Ammon's horn (tissue), 1 donor: ENCODE measurements at places on chromosomes 11 and 22.

- no peak for DNase-seq
Measured at GRCh38 chr11:100683126-100683525, 4.0 kb upstream of the ARHGAP42 start.

- DNase-seq, result no peak
Measured at GRCh38 chr22:40415531-40416266, 45.3 kb downstream of the SGSM3 start.

- no peak for DNase-seq
Measured at GRCh38 chr22:48666620-48667019, 1161.1 kb downstream of the BRD1 start.

- no peak for DNase-seq
Measured at GRCh38 chr11:32840587-32840986, 10.9 kb downstream of the PRRG4 start.

- peak; percentile 48 for DNase-seq
Measured at GRCh38 chr11:2825889-2826678, 59.5 kb downstream of the CDKN1C start.

GRCh38 chr11:22730319-22730718, 63.9 kb downstream of the GAS2 start:
- DNase-seq, result no peak

- no peak for DNase-seq
Measured at GRCh38 chr22:20437613-20438426, at the start of gene SCARF2. Gene SCARF2 (minus strand): TSS chr22:20437825. CDS start chr22:20437754, 71 bp downstream.
